Frontal cortex (tissue), 4 donors: ENCODE measurements at places on chromosomes 11 and 22.

- DNase-seq = no peak
Observed at GRCh38 chr11:43366677-43367076, 8.0 kb downstream of the TTC17 start.

DNA sequence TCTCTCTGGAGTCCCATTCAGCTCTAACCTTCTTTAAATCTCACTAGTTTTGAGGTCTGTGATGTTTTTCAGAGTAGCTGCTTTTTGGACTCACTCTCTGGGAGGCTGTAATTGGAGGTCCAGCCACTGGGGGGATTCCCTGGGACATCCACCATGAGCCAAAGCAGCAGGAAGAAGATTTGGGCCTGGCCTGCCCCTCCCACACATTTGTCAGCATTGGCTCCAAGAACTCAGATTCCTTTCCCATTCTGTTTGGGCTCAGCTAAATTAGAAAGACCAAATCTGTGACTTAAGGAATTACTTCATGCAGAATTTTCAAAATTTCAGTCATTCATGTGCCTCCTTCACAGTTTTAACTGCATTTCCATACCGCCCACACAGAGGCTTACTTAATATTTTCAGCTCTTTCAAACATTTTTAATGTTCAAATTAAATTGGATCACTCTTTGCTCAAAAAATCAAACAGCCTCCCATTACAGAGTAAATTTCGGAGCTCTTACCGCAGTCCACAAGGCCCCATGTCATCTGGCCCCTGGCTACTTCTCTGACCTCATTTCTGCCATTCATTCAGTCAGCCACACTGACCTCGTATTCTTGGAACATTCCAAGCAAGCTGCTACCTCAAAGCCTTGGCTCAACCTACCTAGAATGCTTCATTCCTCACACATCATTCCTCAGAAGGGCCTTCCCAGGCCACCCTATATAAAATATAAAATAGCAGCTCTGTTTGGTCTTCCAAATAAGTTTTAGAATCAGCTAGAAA, 54.5 kb upstream of the RRAS2 start:
- no peak for DNase-seq

DNA sequence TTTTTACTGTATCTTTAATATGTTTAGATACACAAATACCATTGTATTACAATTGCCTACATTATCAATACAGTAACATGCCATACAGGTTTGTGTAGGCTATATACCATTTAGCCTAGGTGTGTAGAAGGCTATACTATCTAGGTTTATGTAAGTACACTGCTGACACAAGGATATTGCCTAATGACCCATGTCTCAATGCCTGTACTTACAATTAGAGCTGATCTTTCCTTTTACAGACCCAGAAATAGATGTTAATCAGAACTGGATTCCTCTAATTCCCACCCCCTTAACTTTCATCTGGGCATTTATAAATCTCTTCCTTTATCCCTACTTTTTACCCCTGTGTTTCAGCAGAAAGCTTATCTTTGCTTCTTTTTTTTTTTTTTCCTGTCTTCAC, 229.5 kb downstream of the METTL15 start:
- DNase-seq = no peak

- no peak for DNase-seq
Observed at GRCh38 chr11:20308601-20309000, 54.9 kb upstream of the HTATIP2 start.

DNA sequence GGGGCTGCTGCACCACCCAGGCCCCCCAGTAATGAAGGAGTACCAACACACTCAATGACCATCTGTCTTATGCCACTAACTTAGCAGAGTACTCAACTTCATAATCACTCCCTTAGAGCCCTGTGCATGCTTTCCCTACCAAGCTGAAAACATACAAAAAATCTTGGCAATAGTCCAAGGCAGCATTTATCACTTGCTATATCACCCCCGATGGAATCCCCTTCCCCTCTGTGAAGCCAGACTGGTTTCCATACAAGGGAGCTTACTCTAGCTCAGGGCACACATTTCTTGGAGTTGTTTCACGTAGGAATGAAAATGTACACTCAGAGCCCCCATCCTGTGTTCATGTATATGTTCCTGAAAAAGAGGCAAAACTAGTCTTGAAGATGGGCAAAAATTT, 301.3 kb upstream of the TENM4 start:
- DNase-seq = no peak

DNA sequence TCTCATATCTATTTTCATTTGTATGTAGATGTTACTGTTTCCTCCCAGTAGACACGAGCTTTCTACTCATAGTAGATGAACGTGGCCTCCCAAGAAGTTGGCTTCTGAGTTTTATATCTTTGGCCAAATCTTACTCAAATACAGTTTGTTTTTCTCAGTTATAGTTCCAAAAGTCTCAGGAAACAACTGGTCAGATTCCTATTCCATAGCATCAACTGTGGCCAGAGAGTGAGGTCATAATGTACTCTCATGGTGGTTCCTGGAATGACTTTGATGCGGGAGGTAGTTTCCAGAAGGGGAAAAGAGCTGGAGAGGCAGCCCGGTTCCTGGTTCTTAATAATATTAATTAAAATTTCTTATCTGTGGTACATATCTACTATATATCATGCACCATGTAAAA, 77.3 kb downstream of the SLC17A6 start:
- DNase-seq = no peak

GRCh38 chr11:114243461-114244372, 52.5 kb upstream of the NNMT start:
- DNase-seq = no peak

DNA sequence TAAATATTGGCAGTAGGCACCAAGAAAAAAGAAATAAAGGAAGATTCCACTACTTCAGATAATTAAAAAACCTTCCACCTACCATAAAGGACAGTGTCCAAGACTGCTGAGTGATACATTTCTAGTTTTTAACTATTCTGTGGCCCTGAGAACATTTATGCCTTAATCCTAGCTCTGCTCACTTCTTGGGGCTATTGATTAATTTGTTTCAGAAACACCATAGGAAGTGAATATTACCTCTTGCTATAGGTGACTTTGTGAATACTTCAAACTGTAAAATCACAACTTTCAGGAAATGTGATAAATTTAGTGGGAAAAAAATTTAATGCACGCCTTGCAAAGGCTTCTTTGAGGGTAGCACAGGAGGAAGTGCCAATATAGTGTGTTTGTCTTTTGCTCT, 35.2 kb downstream of the NF2 start:
- no peak for DNase-seq

- DNase-seq = no peak
Observed at GRCh38 chr22:27695925-27696324, 105.6 kb downstream of the MN1 start.

- no peak for DNase-seq
Observed at GRCh38 chr11:8333811-8334401, 70.2 kb upstream of the LMO1 start.

DNA sequence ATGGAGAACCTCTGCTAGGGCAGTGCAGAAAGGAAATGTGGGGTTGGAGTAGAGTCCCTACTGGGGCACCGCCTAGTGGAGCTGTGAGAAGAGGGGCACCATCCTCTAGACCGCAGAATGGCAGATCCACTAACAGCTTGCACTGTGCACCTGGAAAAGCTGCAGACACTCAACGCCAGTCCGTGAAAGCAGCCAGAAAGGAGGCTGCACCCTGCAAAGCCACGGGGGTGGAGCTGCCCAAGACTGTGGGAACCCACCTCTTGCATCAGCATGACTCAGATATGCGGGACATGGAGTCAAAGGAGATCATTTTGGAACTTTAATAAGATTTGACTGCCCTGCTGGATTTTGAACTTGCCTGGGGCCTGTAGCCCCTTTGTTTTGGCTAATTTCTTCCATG, 8.7 kb downstream of the TSKU start:
- no peak for DNase-seq

DNA sequence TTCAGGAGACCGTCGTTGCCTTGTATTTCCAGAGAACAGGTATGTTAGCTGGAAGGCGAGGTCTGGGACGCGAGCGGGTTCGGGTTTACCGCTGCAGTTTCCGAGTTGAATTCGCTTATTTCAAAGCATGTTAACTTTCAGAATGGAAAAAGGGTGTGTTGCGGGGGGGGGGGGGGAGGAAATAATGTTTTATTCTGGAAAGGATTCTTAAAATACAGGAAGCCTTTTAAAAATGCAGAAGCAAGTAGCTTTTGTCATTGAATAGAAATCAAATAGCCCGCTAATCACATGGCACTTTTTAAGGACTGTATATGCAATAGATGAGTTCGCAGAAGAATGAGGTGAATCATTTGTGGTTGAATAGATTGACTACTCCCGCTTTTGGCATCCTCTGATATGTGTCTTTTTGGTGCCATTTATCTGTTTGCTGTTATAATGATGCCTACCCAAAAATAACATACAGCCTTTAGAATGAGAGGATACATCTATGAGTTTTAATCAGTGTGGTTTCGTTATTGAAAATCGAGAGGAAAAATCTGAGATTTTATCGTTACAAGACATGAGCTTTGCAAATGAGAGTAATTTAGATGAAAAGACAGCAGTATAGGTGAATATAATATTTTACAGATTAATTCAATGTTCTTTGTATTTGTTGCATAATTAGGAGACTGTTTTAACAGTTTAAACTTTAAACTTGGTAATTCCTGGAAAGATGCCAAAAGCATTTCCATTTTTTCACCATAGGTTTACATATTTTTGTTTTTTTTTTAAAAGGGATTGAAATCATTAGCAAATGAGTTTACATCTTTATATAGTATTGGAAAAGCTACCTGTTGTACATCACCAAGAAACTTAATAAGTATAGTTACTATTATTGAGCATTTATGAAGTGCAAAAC, 1.7 kb downstream of the PDE3B start:
- peak; percentile 22 for DNase-seq

GRCh38 chr11:6620636-6621035, 1.4 kb upstream of the TPP1 start:
- no peak for DNase-seq

DNA sequence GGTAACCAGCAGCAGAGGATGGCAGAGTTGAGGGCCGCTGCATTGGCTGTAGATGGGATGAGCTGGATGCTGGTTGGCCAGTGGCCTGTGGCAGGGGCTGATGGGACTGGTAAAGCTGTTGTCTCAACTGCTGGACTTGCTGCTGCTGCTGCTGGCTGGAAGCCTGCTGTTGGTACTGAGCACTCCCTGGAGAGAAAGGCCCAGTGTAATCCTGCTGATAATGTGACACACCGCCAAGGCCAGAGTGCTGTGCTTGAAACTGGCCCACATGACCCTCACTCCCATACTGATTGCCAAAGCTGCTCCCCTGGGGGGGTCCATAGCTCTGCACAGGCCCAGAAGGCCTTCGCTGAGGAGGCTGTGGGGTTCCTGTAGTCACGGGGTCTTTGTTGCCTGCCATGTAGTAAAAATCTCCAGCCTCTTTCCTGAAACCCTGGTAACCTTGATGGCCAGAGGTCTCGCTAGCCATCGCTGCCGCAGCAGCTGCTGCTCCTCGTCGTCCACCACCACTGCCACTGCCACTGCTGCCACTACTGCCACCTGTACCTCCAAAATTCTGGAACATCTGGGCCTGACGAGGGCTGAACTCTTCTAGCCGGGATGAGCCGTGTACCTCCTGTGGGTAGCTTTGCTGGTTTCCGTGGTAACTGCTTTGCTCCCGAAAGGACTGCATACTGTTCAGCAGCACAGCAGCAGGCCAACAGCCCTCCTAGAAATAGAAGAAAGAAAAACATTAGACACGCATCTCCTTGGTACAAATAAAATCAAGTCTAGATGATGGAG, 55.6 kb downstream of the TCF20 start:
- peak; percentile 64 for DNase-seq

GRCh38 chr11:45704635-45705034, 39.2 kb upstream of the CHST1 start:
- DNase-seq = no peak

DNA sequence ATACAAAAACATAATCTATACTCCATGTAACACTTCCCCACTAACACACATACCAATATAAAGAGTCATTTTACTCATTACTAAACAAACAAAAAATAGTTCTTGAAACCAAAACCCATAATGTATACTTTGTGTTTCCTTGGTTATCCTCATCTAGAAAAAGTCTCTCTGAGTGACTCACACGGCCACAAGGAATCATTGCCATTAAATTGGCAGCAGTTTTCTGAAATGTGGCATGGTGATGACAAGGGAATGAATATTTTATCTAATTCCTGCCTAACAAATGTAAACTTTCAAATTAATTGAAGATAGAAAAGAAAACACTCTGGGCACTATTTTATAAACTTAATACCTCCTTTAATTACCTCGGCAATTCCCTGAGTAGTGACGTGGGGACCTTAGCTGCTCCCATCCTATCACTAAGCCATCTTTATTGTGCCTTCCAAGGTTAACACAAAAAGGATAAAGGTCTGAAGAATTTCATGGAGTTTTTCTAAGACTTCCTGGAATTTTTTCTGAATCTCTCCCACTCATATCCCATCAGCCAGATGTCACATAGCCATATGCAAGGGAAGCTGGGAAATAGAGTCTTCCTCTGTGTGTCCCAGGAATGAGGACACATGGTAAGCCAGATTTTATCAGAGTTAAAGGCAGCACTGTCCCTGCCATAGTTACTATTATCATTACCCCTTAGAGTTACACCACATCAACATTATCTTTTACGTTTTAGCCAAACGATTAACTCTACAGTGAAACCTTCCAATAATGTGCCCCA, 857.2 kb upstream of the TENM4 start:
- DNase-seq = no peak

DNA sequence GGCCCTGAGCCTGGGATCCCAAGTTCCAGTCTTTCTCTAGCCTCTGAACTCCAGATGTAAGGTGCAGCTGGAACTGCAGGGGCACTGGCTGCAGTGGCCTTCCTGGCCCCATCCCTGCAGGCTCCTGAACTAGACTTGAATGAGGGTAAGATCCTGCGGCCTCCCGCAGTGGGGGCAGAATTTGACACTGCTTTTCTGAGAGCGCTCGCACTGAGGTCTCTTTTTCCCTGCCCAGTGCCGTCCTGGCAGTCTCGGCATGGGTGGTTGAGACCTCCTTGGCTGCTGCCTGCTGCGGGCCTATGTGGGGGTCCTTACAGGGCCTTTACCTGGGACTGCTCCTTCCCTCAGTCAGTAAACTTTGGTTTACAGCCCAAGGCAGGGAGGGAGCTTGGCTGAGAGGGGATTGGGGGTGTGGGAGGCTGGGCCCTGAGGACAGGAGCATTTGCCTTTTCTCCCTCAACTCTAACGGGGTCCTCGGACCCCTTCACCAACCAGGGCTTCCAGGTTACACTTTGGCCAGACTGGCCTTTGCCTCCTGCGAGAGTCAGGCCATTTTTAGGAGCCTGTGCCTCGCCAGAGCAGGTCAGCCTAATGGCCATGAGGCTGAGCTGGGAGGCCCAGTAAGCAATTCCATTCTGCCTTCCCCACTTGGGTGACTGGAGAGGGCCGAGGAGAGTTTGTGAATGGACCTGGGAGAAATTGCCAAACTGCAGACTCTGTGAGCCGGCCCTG, 35.4 kb downstream of the FAM83F start:
- DNase-seq = no peak
